ENCODE measurements at places on chromosomes 7 and 10.

DNA sequence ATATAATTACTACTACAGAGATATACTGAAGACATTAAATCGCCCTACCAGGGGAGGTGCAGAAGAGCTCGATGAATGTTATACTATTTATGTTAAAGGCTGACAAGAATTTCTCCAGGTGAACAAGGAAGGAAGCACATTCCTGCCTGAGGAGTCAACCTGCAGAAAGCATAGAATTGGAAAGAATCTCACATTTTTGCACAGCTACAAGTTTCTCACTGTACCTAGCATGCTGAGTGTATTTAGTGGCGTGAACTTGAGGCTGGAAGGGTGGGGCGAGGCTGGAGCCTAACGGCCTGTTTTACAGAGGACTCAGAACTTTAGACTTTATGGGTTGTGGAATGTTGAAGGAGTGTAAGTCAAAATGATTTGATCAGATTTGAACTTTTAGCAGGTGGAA, 373.6 kb upstream of the LRGUK start:
- DNase-seq: no peak

- no peak for DNase-seq
These were observed 45.6 kb downstream of the TPST1 start for GRCh38 chr7:66250711-66251110.

GRCh38 chr7:155743177-155743576, 69.1 kb downstream of the SHH start:
- no peak for DNase-seq

GRCh38 chr10:78173360-78174015, 139.8 kb downstream of the RPS24 start:
- DNase-seq: no peak

GRCh38 chr10:101353692-101354327, at the start of gene BTRC:
Gene BTRC (plus strand): TSS chr10:101354165. CDS start chr10:101354181, 16 bp downstream.
- peak; percentile 94 for DNase-seq

- DNase-seq: no peak
These were observed 609 bp downstream of the SGPL1 start for GRCh38 chr10:70816220-70816894.

GRCh38 chr10:110434489-110435096, 63.1 kb upstream of the DUSP5 start:
- DNase-seq: no peak

DNA sequence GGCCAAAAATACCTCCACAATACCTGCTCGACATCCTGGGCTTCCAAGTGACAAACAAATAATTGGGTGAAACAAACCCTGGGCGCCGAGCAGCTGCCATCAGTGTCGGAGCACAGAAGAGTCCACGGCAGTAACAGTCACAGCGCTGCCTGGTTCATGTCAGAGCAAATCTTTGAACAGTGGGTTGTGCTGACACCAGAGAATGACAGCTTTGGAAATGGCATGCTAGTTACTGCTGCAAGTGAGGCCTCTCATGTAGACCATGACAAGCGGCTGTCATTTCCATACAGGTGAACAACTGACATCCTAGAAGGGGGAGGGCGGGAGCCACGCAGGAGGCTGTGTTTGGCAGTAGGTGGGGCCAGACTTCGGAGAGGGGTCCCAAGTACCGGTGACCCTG, 420.5 kb upstream of the GALNT17 start:
- no peak for DNase-seq

GRCh38 chr10:88194041-88194887, 330.8 kb downstream of the PTEN start:
- DNase-seq: no peak

DNA sequence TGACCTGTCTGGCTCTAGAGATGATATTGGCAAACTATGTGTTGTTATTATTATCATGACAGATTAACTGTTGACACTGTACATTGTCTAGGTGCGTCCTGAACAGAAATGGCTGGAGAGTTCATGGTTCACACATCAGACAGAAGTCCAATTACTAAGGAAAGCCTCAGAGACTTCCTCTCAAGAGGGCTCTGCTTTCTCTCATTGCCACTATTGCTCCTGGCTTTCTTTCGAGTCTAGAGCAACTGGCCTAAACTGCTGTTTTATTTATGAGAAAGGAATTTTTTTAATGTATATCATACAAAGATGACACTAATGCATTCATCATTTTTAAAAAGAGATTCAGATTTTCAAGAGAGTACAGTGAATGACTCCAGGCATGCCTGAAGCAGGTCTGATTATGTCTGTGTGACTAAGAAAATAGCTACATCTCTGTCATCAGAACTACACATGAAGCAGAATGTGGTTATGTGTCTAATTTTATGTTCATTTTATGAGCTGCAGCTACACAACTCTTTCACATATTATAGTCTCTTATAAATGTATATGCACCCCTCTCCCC, 30.4 kb downstream of the NRCAM start:
- DNase-seq: no peak

GRCh38 chr7:138370956-138371355, 89.1 kb upstream of the TRIM24 start:
- DNase-seq: no peak

- no peak for DNase-seq
These were observed 82.0 kb upstream of the PDZD8 start for GRCh38 chr10:117457071-117457810.

DNA sequence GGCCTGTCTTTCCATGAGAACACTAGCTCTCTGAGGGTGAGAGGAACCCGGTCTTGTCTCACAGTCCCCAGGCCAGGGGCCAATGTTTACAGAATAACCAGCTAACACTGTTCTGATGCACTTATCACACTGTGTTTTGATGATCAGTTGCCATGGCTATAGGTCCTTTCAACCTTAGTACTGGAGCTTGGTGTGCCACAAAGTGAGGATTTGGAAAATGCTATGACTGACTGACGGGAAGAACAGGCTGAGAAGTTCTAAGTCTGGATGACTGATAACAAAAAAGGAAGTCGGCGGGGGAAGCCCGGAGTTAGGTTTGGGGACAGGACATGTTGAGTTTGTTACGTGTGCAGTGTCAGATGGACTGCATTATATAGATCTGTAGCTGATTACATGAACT, 141.8 kb downstream of the CTTNBP2 start:
- no peak for DNase-seq

DNA sequence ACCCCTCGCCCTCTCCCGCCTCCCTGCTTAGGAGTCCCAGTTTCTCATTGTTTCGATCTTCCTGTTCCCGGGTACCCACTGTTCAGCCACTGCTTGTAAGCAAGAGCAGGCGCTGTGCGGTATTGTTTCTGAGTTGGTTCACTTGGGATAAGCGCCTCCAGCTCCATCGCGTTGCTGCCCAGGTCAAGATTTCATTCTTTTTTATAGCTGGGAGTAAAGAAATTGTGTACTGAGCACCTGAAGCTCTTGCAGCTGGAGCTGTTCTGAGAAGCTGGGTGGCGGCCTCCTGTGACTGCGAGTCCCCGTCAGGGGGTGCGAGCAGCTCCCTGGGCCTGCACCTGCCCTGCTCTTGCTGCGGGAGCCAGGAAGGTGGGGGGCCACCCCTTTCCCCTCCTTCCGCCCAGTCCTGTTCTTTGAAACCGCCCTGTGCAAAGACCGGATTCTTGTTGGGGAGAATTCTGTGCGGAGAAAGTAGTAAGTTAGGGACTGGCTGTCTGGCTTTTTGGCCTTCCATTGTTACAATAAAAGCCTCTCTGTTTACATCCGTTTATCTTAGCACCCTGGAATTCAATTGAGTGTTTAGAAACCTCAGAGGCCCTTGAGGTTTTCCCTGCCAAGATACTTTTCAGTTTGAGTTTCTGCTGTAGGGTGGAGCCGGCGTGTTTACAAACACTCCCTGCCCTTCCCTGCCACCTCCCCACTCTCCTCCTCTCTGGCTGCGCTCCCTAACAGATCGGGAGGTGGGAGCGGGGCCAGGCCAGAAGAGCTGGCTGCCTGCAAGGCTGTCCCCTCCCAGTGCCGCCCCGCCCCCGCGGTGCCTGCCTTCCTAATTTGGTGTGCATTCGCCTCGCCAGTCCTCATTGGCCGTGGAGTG, 30.8 kb upstream of the AP5Z1 start:
- no peak for DNase-seq

GRCh38 chr7:108497082-108497725, 28.7 kb downstream of the PNPLA8 start:
- peak; percentile 43 for DNase-seq

DNA sequence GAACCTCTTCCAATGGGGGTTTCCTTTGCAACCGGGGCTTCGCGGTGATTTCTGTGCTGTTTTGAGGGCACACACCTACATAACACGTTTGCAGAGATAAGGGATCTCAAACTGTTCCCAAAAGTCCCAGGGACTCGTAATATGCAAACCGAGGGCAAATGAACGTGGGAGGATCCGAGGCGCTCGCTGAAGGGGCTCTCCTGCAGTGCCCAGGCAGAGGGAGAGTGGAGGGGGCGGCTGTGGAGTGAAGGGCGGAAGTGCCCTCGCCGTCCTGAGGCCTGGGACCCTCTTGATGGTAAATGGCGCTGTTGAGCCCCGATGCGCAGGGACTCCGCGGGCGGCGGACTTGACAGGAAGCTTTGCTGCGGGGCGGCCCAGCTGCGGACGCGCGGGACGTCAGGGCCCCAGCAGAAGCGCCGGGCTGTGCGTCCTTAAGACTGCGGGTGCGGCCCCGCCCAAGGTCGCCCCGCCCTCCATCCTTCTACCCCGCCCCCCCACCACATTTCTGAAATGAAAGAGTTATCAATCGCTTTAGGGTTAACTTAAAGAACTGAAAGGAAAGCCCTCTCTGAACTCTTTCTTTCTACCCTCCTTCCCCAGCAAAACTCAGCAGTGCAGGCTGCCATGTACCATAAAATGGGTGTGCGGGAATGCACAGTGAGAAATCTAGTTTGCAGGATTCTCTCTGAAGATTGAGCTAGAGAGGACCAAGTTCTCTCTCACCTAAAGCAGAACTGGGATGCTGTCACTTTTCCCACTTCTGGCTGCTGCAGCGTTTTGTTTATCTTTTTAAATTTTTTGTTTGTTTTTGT, 151.8 kb upstream of the YAE1 start:
- peak; percentile 3 for DNase-seq

DNA sequence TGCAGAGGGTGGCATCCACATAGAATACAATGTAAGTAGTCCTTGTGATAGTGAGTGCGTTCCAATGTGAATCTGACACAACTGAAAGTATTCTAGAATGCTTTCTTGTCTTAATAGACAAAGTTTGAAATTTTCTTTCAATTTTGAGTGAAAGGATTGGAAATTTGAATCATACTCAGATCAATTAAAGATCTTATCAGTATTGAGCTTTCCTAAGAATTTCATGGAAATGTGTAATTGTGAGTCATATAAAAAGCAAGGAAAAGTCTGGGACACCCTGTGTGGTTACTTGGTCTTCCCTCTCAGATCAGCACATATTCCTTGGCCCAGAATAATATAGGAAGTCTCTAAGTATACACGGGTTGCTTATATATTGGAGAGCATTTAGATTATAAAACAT, 99.1 kb downstream of the MBL2 start:
- no peak for DNase-seq

All from NCI-H1930 (cell line).